Caudate nucleus (tissue), 63 donors: ENCODE measurements at places on chromosomes 3 and 15.

GRCh38 chr15:33964665-33965040, 3.6 kb upstream of the CHRM5 start:
- no peak for DNase-seq

DNA sequence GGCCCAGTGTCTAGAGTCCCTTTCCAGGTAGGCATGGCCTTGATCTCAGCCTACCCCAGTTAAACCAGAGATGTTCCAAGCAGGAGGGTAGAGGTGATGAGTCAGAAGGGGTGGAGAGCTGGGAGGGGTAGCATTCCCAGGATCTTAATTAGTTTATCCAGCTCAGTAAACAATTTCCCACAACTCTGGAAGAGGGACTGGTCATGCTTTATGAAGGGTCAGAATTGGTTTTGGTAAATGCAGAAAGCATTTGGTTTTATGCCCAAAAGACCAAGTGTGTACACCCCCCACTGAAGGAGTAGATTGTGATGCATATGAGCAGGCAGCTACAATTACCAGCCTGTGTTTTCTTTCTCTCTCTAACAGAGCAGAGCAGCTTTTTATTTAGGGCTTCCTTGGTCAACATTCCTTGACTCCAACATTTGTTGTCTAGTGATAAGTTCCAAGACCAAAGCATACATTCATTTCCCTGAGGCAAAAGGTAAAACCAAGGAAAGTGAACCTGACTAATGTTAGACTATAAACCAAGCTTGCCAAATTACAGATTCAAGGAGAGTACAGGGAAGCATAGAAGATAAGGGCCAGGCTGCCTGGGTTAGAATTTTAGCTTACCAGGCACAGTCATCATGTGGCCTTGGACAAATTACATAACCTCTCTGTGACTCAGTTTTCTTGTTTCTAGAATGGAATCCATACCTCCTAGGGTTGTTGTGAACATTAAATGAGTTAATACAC, 17.6 kb downstream of the EXOSC7 start:
- no peak for DNase-seq

DNA sequence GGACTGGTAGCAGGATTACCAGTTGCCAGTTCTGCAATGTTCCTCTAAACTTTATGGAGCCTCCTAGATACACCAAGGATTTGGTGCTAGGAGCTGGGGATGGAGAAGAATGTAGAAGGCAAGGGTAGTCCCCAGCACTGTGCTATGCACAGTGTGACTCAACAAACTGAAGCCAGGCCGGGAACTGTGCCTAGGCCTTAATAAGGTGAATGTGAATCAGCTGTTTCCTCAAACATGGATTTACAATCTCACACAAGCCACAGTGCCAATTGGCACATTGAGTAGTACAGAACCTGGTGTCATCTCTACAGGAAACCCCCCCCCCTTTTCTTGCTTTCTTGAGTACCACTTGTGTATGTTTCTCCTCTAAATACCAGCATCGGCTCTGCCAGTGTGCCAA, 32.5 kb downstream of the MRPS25 start:
- no peak for DNase-seq

GRCh38 chr3:101216710-101217465, 103.5 kb downstream of the IMPG2 start:
- no peak for DNase-seq

DNA sequence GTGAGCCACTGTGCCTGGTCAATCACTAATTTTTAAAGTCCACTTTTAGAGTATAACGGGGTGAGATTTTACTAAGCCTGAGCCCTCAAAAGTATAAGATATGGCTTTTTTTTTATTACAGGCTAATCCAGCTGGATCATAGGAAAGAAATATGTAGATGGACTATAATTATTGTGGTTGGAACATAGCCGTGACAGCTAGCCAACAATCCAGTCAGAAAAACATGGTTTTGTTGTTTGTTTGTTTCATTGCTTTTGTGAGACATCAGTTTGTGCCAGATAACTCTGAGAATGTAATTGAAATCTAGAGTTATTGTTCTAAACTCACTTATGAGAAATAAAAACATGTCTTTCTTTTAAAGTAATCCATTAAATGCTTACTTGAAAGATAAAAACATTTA, 37.3 kb upstream of the ATOSA start:
- DNase-seq, result no peak

DNA sequence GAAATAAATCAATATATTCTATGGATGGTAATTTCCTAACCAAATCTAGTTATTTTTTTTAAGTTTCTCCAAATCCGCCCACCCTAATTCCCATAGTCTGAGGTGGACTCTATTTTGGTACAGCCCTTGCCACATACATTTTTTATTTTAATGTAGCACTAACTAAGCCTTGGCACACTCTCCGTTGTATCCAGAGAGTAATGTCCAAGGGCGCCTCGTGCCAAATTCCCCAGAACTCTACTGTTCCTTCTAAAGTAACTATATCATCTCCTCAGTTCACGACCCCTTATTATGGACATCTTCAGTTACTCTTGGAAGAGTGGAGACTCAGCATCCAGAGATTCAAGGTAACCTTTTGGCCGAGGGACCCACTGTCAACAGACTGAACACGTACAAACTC, 1.3 kb downstream of the VGLL3 start:
- DNase-seq, result no peak

DNA sequence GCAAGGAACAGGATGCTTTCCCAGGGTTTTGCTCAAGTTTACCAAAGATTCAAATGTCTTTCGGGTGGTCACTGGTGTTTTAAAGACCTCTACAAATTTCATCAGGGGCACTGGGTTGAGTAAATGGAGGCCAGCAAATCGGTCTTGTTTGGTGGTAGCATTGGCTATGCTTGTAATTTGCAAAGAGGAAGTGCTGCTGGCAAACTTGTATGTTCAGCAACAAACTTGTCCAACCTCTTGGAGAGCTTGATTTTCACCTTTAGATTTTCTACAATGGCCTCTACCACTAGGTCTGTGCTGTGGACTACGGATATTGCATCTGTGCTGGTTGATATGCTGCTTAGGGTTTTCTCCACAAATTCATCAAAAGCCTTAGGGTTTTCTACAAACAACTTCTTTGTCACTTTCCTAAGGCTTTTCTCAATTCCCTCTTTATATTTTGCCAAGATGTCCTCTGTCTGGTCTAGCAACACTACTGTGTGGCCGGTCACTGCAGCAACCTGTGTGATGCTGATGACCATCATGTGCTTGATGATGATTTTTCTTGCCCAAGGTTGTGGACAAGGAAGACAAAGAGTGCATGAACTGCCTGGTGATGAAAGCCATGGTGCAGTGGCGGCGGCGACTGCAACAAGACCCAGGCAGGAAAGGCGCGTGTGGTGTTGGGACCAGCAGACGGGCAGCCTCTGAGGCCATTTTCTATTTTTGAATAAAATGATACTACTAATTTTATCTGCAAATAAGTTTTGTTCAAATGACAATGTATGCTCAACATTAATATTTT, 50.8 kb downstream of the RFX7 start:
- DNase-seq, result no peak

- no peak for DNase-seq
Measured at GRCh38 chr3:36843065-36844051, 79.0 kb upstream of the DCLK3 start.

- DNase-seq, result no peak
Measured at GRCh38 chr3:44883999-44884431, 9.6 kb downstream of the TGM4 start.

GRCh38 chr15:68073576-68074288, 19.6 kb downstream of the PIAS1 start:
- DNase-seq, result no peak

DNA sequence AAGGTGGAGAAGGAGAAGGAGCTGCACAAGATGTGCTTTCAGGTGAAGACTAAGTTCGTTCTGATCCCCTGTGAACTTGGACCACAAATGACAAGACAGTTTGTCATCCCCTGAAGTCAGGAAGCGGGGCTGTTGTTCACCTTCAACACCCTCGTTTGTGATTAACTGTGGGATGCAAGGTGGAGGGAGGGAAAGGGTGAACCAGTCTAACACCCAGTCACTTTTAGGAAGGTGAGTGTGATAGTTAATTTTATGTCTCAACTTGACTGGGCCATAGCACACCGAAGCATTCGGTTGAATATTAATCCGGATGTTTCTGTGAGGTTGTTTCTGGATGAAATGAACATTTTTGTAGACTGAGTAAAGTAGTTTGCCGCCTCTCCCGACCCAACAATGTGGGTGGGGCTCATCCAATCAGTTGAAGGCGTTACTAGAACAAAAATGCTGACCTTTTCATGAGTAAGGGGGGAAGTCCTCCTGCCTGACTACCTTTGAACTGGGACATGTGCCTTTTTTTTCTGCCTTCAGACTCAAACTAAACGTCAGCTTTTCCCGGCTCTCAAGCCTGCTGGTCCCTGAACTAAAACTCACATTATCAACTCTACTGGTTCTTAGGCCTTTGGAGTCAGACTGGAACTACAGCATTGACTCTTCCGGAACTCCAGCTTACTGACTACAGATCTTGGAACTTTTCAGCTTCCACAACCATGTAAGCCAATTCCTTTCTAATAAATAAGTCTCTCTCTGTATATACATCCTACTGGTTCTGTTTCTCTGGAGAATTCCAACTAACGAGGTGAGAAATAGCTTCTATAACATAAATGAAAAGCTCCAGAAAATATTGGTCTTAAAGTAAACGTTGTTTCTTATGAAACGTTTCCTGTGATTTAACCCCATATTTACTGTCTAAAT, 264.0 kb upstream of the SLITRK3 start:
- no peak for DNase-seq

DNA sequence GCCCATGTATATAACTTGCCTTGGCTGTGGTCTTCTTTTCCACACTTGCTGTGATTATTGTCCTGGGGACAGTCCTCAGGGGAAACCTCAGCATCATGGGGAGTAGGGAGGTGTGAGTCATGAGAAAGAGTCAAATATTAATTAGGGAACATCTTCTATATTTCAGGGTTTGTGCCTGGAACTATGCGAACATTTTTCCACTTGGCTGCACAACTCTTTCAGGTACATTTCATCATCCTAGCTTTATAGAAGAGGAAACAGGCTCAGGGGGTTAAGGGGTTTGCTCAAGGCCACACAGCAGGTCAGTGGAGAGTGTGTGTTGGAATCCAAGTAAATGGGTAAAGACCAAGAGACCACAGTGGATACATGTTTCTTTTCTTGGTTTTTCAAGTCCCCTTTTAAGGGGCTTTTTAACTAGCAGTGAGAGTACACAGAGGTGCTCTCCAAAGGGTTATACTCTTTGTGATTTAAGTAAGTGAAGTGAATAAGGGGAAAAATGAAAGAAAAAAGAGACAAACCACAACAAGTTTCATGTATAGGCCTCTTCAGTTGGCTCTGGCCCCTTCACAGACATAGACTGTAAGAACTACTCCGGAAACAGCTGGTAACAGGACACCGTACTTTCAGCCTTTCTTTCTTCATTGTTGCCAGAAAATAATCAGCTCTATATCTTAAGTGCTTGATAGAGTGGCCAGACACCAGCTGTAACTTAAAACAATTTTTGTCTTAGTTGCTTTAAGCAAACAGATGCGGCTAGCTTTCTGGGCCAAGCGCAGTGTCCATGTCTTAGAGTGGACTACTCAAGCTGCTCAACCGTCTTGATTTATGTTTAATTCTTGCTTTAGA, 64.6 kb downstream of the EEFSEC start:
- no peak for DNase-seq

DNA sequence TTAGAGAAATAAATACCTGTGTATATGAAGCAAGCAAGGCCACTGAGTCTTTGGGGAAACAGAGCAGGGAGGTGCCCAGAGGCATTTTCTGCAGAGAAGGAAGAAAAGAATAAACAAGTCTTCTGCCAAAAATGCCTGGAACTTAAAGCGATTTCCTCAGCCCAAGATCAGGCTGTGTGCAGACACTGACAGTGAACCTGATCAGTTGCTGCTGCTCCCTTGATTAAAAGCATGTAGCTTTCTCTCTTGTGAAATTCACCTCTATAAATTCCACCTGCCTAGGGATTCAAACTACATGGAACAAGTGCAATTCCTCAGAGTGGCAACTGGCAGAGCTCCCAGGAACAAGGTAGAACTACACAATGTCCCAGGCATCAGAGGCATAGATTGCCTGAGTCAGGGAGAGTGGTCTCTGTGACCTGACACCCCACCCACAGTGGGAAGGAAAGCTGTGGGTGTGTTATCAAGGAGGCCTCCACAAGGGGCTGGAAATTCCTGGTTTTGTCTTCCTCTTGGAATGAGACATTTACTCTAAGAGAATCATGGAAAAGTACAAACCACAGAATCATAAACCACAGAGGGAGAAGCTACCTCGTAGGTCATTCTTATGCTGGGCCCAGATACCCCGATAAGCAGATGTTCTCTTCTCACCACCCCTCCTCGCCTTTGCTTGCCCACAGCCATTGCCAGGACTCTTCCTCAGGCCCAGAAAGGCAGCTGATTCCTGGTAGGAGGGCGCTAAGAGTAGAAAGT, 1.8 kb upstream of the ZBTB38 start:
- no peak for DNase-seq

- DNase-seq, result no peak
Measured at GRCh38 chr3:78895528-78895927, 872.3 kb downstream of the ROBO1 start.
